ENCODE measurements at places on chromosomes 4 and X.

GRCh38 chr4:40238008-40238699, 41.3 kb downstream of the RHOH start:
- no peak for DNase-seq

- no peak for DNase-seq
Observed at GRCh38 chr4:533318-534100, 34.5 kb downstream of the PIGG start.

DNA sequence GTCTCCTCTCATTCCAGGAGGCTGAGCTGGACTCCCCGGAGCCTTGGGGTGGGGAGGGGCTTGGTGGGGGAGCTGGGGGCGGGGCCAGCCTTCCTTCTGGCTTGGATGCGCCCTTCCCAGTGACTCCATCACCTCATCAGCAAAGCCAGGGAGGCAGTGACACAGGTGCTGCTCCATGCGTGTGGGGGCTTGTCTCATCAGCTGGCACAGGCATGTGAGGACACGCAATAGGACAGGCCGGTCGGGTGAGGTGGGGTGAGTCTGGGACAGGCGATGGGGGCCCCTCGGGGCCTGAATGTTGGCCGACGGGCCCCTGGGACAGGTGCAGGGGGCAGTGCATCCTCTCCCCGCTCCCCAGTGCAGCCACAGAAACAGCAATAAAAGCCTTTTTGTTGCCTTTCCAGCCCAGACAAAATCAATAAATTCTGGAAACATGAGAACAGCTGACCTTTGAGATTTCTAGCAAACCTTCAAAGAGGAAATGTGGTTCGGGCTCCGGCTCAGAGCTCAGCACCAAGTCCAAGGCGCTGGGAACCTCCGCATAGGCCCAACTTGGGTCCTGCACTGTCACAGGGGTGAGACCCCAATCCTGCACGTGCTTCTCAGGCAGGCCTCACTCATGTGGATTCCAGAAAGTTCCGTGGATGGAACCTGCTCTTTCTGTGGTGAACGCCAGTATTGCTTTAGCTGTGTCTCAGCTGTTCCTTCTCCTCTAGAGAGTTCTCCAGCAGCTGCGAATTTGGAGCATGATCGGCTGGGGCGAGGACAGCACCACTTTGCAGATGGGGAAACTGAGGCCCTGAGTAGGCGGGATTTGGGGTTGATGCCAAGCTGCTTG, 18.5 kb downstream of the ADRA2C start:
- no peak for DNase-seq

GRCh38 chr4:32988165-32988811, 2268.1 kb downstream of the PCDH7 start:
- no peak for DNase-seq

GRCh38 chr4:20698820-20699219, 1.4 kb upstream of the PACRGL start:
- no peak for DNase-seq

- DNase-seq, result no peak
Observed at GRCh38 chrX:120379937-120380681, 18.2 kb downstream of the ATP1B4 start.

GRCh38 chr4:177558995-177559394, 116.8 kb upstream of the AGA start:
- no peak for DNase-seq

DNA sequence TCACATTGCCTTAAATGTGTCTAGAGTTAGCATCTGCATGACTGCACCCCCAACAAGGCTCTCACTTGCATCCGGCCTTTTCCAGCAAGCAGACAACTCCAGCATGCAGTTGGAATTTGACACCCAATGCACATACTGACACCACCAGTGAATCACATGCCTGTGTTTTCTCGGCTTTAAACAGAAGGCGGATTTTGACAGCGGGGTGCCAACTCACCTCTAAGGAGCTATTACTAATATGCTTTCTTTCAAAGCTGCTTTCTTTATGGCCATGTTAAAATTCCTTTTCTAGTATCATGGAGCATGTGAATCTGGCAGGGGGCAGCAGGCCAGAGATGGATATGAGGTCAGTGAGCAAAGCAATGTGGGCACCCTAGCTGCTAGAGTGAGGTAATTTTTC, 78.0 kb upstream of the CLNK start:
- no peak for DNase-seq

DNA sequence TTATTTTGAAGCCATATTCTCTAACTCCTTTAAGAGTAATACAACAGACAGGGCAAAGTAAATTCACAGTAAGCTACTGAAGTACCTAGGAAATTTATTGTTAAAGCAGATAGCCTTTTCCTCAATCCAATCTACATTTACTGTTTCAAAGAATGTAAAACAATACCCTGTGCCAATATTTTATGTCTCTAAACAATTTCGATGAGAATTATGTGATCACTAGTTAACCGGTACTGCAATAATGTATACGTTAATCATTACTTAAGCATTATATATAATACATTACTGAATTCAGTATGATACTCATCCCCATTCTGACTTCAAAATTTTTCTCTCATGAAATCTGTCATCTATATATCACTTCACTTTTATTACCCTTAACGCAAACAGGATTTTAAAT, 28.5 kb downstream of the KLHL13 start:
- no peak for DNase-seq

- DNase-seq, result no peak
Observed at GRCh38 chr4:61309616-61310015, 109.5 kb downstream of the ADGRL3 start.

GRCh38 chrX:10821293-10821692, 200.9 kb upstream of the MID1 start:
- no peak for DNase-seq

DNA sequence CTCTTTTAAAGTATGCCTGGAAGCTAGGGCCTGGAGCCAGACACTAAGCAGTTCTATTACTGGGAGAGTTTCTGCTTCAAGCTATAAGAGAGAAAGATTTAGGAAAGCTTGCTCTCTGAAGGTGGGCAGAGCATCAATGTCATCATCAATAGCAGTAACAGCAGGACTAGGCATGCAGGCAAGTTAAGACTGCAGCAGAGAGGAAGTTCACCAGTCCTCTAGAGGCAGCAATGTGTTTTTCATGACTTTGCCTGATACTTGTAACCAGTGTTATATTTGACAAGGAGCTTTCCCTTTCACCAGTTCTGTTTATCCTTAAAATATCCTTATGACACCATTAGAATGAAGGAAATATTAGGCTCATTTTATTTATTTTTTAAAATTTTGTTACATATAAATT, 237.9 kb downstream of the KCTD8 start:
- DNase-seq, result no peak

- DNase-seq, result no peak
Observed at GRCh38 chrX:19017271-19017670, 33.4 kb upstream of the PHKA2 start.

Data from T-cell (primary cell).